Ovary (tissue), 10 donors: ENCODE measurements at places on chromosomes 6 and 20. TPM values are rescaled to one million over a fixed set of nuclear protein-coding genes. Genes with fewer than 3 reads are reported as not detected.

CFB gene
- 28.4 TPM for total RNA-seq

KIAA0408 gene
- 4.7 TPM for total RNA-seq

MATN4 gene
- not detected for total RNA-seq

FAM83C gene
- total RNA-seq: not detected

LBP gene
- total RNA-seq: not detected

METTL24 gene
- total RNA-seq: 6.6 TPM

KIAA1755 gene
- 17.8 TPM for total RNA-seq

DNA sequence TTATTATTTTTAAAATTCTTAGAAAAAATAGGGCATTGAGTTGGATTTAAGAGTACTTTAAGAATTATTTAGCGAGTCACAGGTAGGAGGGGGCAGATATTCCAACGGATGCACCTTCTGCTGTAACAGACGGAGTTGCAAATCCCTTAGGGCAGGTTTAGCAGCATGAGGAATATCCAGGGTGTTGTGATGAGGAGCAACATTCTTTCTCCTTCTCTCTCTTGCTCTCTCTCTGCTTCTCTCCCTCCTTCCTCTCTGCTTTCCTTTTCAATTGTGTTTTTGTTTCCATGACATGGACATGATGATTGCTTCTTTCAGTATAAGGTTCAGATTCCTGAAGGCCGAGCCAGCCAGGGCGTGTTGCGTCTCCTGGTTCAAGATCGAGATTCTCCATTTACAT lies 28.9 kb downstream of the CDH26 start:
- no peaks in the 10 kb centered on the region for H3K36me3 ChIP-seq
- H3K4me1 ChIP-seq: no peaks in the 10 kb centered on the region
- DNase-seq: no peak

DNA sequence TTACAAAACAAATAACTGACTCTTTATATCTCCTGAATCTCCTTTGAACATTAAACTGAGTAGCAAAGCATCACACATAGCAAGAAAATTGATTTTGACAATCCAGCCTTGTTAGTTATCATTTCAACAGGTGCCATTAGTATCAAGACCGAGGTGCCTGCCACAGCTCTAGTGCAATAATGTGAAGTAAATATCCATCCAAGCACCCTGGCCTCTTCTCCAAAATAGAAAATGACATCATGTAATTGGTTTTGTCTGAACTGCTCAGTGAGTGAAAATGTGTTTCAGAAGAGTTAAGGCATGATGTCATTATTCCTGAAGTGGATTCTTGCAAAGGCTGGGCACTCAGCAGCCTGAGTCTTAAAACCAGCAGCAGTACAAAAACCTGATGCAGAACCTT lies 341.4 kb downstream of the PLCB1 start:
- no peaks in the 10 kb centered on the region for H3K36me3 ChIP-seq
- no peak overlapping the region for H3K4me3 ChIP-seq
- no peaks in the 10 kb centered on the region for H3K27me3 ChIP-seq
- no peak for DNase-seq

GRCh38 chr6:38178584-38178886 lies 359.0 kb downstream of the ZFAND3 start:
- H3K4me1 ChIP-seq: no peaks in the 10 kb centered on the region
- no peaks in the 10 kb centered on the region for H3K27me3 ChIP-seq
- H3K4me3 ChIP-seq: no peak overlapping the region
- no peaks in the 10 kb centered on the region for H3K36me3 ChIP-seq

- H3K36me3 ChIP-seq: no peaks in the 10 kb centered on the region
- DNase-seq: no peak
- no peak overlapping the region for H3K4me3 ChIP-seq
- no peak overlapping the region for H3K27ac ChIP-seq
- no peaks in the 10 kb centered on the region for H3K4me1 ChIP-seq
- no peaks in the 10 kb centered on the region for H3K27me3 ChIP-seq
These were observed 11.5 kb downstream of the TAAR2 start for GRCh38 chr6:132612449-132613108.

- no peaks in the 10 kb centered on the region for H3K27me3 ChIP-seq
- H3K36me3 ChIP-seq: no peaks in the 10 kb centered on the region
- H3K4me1 ChIP-seq: peaks cover 7% of the 10 kb centered on the region
- DNase-seq: no peak
- no peak overlapping the region for H3K27ac ChIP-seq
- no peak overlapping the region for H3K4me3 ChIP-seq
These were observed 701 bp downstream of the RFX6 start for GRCh38 chr6:116877743-116878142.

GRCh38 chr6:15365273-15365687 lies 119.4 kb downstream of the JARID2 start:
- no peak overlapping the region for H3K4me3 ChIP-seq
- H3K27me3 ChIP-seq: no peaks in the 10 kb centered on the region
- no peaks in the 10 kb centered on the region for H3K36me3 ChIP-seq
- DNase-seq: peak; percentile 39

- H3K27me3 ChIP-seq: no peaks in the 10 kb centered on the region
- no peak overlapping the region for H3K4me3 ChIP-seq
- DNase-seq: no peak
- H3K27ac ChIP-seq: no peak overlapping the region
These were observed 135.1 kb downstream of the ZFP64 start for GRCh38 chr20:52056203-52057062.

DNA sequence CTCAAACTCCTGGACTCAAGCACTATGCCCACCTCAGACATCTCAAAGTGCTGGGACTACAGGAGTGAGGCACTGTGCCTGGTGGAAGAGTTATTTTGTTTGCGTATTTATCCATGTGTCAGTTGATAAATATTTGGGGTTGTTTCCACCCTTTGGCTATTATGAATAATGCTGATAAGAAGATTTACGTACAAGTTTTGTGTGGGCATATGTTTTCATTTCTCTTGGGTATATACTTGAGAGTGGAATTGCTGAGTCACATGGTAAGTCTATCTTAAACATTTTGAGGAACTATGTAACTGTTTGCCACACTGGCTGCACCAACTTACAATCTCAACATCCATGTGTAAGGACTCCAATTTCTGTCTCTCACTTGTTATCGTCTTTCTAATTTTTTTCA lies 200.3 kb downstream of the RNGTT start:
- H3K27me3 ChIP-seq: no peaks in the 10 kb centered on the region
- no peak overlapping the region for H3K4me3 ChIP-seq
- DNase-seq: no peak
- H3K4me1 ChIP-seq: no peaks in the 10 kb centered on the region
- H3K36me3 ChIP-seq: no peaks in the 10 kb centered on the region

DNA sequence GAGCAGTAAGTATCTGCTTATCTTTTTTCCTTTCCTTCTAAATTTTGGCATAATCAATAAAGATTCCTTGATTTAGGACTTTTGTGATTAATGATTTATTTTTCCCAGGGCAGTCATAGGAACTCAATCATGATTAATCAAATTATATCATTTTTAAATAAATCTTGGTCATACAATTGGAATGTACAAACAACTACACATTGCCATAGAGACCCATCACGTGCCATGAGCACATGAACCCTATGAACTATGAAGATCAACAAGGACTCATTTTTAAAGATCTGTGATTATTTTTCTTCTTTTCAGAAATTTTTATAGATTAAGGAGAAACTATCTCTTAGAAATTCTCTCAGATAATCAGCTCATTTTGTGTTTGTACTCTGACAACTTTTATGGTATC lies 622.4 kb downstream of the BCKDHB start:
- H3K27me3 ChIP-seq: peaks cover 2% of the 10 kb centered on the region
- DNase-seq: no peak
- H3K27ac ChIP-seq: no peak overlapping the region
- H3K4me3 ChIP-seq: no peak overlapping the region
- H3K4me1 ChIP-seq: no peaks in the 10 kb centered on the region

- H3K27me3 ChIP-seq: no peaks in the 10 kb centered on the region
- DNase-seq: no peak
- H3K27ac ChIP-seq: no peak overlapping the region
- no peaks in the 10 kb centered on the region for H3K4me1 ChIP-seq
- no peaks in the 10 kb centered on the region for H3K36me3 ChIP-seq
These were observed 89.2 kb downstream of the NOL4L start for GRCh38 chr20:32495949-32496348.

- no peak for DNase-seq
- H3K36me3 ChIP-seq: no peaks in the 10 kb centered on the region
- no peak overlapping the region for H3K27ac ChIP-seq
- no peaks in the 10 kb centered on the region for H3K27me3 ChIP-seq
- no peak overlapping the region for H3K4me3 ChIP-seq
These were observed 92.9 kb downstream of the GJA10 start for GRCh38 chr6:89987140-89987539.

GRCh38 chr20:38143646-38144554 lies 21.2 kb downstream of the TGM2 start:
- no peak overlapping the region for H3K27ac ChIP-seq
- no peaks in the 10 kb centered on the region for H3K36me3 ChIP-seq
- no peak overlapping the region for H3K4me3 ChIP-seq
- H3K4me1 ChIP-seq: peaks cover 17% of the 10 kb centered on the region

DNA sequence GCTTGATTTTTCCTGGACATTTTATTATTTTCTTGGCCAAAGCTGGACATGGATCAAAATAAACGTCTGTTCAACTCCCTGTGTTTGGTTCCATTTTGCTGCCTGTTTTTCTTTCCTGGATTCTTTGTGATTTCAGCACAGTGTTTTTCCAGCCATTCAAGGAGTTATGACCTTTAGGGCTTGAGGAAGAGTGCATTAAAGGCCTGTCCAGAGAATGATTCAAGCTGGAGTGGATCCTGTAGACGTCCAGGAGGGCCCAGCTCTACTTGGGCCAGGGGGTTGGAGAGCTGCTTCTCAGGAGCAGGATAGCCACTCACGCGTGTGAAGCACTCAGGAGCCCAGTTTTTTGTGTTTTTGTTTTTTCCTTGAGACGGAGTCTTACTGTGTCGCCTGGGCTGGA lies 56.5 kb upstream of the IER3 start:
- H3K4me1 ChIP-seq: peaks cover 7% of the 10 kb centered on the region
- no peak overlapping the region for H3K4me3 ChIP-seq
- no peak for DNase-seq
- H3K27me3 ChIP-seq: no peaks in the 10 kb centered on the region
- no peaks in the 10 kb centered on the region for H3K36me3 ChIP-seq
- no peak overlapping the region for H3K27ac ChIP-seq

- no peaks in the 10 kb centered on the region for H3K36me3 ChIP-seq
- no peak overlapping the region for H3K27ac ChIP-seq
- no peak overlapping the region for H3K4me3 ChIP-seq
- H3K27me3 ChIP-seq: no peaks in the 10 kb centered on the region
- DNase-seq: no peak
- no peaks in the 10 kb centered on the region for H3K4me1 ChIP-seq
These were observed 109.3 kb downstream of the IPCEF1 start for GRCh38 chr6:154247119-154247861.

DNA sequence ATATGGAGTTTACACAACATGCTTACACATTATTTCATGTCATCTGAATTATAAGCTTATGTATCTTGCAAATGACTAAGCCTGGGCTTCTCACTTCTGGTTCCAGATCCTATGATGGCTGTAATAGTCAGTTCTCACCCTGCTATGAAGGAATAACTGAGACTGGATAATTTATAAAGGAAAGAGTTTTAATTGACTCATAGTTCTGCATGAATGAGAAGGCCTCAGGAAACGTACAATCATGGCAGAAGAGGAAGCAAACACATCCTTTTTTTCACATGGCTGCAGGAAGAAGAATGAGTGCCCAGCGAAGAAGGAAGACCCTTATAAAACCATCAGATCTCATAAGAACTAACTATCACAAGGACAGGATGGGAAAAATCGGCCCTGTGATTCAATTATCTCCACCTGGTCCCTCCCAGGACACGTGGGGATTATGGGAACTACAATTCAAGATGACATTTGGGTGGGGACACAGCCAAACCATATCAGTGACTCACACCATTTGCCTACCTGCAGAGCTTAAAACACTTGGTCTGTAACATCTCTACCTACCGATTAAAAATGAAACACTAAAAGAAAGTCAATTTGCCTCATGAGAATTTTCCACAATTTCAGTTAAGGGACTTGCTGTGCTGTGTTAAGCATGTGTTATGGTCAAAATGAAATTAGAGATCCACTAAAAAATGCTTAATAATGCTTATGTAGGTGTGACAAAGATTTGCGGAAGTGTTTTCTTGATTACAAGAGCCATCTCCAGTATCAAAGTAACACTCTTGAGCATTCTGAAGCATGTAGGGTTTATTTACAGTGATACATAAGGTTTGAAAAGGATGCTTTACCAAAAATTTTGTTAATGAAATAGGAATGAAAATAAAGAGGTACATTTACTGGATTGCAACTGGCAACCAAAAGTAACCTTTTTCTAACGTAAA lies 2.2 kb upstream of the RWDD1 start:
- no peaks in the 10 kb centered on the region for H3K27me3 ChIP-seq
- DNase-seq: no peak
- H3K4me3 ChIP-seq: no peak overlapping the region
- no peaks in the 10 kb centered on the region for H3K36me3 ChIP-seq
- no peak overlapping the region for H3K27ac ChIP-seq
- peaks cover 2% of the 10 kb centered on the region for H3K4me1 ChIP-seq

GRCh38 chr20:7858734-7859250 lies 81.5 kb downstream of the HAO1 start:
- H3K4me1 ChIP-seq: no peaks in the 10 kb centered on the region
- DNase-seq: no peak
- H3K27me3 ChIP-seq: no peaks in the 10 kb centered on the region

DNA sequence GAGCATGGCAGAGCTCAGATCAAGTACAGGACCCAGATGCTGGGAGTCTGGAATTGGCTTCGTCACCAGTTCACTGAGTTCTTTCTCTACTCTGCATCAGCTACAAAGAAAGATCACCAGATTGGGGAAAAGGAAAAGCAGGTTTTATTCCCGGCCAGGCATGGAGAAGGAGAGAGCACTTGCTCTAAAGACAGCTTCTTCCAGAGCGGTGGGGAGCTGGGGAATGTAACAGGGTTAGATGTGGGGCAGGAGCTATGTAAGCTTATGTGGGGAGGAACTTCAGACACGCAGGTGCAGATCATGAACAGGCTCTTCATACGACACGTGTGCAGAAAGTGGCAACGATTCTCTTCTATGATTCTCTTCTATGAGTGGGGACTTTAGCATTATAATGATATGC lies 4.9 kb upstream of the ACSS1 start:
- H3K27ac ChIP-seq: no peak overlapping the region
- no peak for DNase-seq
- no peaks in the 10 kb centered on the region for H3K36me3 ChIP-seq

- no peaks in the 10 kb centered on the region for H3K27me3 ChIP-seq
- H3K36me3 ChIP-seq: no peaks in the 10 kb centered on the region
- no peak overlapping the region for H3K27ac ChIP-seq
- no peak for DNase-seq
- H3K4me1 ChIP-seq: peaks cover 4% of the 10 kb centered on the region
These were observed 5.8 kb downstream of the BTN3A3 start for GRCh38 chr6:26445934-26446667.

DNA sequence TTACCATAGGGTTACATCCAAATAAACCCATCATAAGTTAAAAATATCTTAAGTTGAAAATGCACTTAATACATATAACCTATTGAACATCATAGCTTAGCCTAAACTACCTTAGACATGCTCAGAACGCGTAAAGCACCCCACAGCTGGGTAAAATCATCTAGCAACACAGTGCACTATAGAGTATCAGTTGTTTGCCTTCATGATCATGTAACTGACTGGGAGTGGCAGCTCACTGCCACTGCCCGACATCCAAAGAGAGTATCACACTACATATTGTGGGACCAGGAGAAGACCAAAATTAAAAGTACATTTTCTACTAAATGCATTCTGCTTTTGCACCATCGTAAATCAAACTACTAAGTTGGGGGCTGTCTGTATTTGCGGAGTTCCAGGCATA lies 31.7 kb downstream of the THEMIS start:
- DNase-seq: no peak
- H3K27ac ChIP-seq: no peak overlapping the region
- H3K27me3 ChIP-seq: no peaks in the 10 kb centered on the region
- no peak overlapping the region for H3K4me3 ChIP-seq

GRCh38 chr6:81362246-81362645 lies 390.2 kb downstream of the TENT5A start:
- H3K36me3 ChIP-seq: no peaks in the 10 kb centered on the region
- no peak overlapping the region for H3K4me3 ChIP-seq
- DNase-seq: no peak
- no peaks in the 10 kb centered on the region for H3K4me1 ChIP-seq
